ENCODE measurements at places on chromosomes 2 and 18.

GRCh38 chr2:40725950-40726349 is 274.1 kb upstream of the SLC8A1 start:
- no peak for DNase-seq

GRCh38 chr18:5693699-5694294 is 150.0 kb upstream of the EPB41L3 start:
- no peak for DNase-seq

DNA sequence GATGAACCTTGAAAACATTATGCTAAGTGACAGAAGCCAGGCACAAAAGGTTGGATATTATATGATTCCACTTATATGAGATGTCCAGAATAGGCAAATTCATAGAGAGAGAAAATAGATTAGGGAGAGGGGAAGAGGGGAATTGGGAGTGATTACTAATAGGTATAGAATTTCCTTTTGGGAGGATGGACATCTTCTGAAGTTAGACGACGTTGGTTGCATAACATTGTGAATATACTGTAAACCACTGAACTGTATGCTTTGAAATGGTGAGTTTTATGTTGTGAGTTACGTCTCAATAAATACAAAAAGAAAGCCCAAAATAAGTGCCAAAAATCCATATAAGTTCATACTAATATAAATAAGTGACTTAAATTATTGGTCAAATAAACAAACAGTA is 18.6 kb upstream of the CYP26B1 start:
- no peak for DNase-seq

DNA sequence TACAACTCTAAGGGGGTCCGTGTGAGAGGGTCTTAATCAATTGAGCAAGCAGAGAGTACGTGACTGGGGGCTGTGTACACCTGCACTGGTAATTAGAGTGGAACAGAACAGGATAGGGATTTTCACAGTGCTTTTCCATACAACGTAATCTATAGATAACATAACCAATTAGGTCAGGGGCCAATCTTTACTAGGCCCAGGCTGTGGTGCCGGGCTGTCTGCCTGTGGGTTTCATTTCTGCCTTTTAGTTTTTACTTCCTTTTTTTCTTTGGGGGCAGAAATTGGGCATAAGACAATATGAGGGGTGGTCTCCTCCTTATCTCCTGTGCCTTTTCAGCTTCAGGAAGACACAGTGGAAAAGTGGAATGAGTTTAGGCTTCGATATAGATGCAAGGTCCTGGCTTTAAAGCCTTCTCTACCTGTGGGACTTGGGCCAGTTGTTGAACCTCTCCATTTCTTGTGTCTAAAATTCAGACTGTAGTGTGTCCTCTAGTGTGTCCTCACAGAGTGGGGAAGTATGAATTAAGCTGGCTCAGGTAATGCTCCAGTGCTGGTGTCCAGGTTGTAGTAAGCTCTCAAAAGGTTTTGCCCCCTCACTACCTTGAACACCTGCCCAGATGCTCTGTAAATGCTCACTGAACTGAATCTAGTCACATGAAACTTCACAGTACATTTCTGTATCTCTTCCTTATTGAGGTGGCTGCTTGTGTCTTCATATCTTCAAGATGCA is 422.8 kb downstream of the SETBP1 start:
- DNase-seq, result no peak

DNA sequence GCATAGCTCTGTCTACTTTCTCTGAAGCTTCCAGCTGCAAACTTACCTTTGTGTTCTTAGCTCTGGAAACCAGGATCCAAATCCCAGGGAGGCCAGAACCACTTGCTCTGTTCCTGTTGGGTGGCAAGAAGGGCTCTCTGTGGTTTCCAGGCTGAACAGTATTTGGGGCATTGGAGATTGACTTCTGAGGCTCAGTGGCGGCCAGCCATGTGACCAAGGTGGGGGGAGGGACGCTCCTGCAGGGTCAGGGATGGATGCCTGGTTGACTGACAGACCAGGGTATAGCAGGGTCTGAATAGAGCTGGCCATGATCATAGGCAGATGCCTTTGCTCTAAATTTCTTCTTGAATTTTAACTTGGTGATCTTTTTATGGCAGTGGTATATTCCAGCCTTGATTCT is 15.1 kb downstream of the SLC4A5 start:
- DNase-seq, result no peak

DNA sequence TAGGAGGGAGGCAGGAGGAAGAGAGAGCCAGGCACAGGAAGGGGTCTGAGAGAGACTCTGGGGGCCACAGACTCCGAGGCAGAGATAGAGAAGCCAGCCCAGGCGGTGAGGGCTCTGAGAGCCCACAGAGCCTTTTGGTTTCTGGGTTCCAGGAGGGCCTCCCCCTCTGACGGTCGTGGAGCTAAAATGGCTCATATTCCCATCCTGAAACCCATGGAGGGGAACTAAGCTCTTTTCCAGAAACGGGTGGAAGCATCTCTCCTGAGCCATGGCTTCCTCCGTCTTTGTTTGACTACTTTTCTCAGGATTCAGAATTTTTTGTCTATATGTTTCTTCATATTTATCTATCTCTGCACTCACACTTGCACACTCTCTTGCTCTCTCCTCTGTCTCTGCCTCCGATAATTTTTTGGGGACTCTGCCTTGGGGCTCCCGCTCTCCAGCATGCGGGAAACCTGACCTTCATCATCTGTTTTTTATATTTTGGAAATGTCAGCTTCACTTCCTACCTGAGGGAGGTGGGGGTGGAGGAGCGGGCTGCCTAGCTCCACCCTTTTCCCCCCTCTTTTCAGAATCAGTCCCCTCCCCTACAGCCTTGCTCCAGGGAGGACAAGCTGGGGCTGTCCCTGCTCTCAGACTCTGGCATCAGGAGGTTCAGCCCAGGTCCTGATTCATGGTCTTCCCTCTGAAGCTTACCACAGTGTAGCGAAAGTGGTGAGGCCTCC is 5.0 kb upstream of the PKDCC start:
- no peak for DNase-seq

GRCh38 chr2:158255257-158255656 is 153.6 kb downstream of the UPP2 start:
- no peak for DNase-seq

- no peak for DNase-seq
These were observed 128.5 kb downstream of the STK39 start for GRCh38 chr2:168118733-168119514.

GRCh38 chr2:111118481-111118980 is 2.2 kb upstream of the BCL2L11 start:
- DNase-seq, result no peak

GRCh38 chr2:44804406-44805265 is 136.9 kb upstream of the SIX3 start:
- no peak for DNase-seq

GRCh38 chr2:120013597-120014223 is 833 bp downstream of the EPB41L5 start:
- no peak for DNase-seq

GRCh38 chr2:120466704-120467054 is 120.7 kb downstream of the INHBB start:
- no peak for DNase-seq

GRCh38 chr2:7117076-7117475 is 199.9 kb downstream of the RNF144A start:
- DNase-seq, result no peak

All from frontal cortex (tissue), 4 donors.